ENCODE measurements at places on chromosomes 2 and 18.

- no peak for DNase-seq
These were observed 71.3 kb downstream of the TNFRSF11A start for GRCh38 chr18:62396381-62396780.

GRCh38 chr2:148391324-148391723 lies 253.2 kb upstream of the EPC2 start:
- DNase-seq, result peak; percentile 13

DNA sequence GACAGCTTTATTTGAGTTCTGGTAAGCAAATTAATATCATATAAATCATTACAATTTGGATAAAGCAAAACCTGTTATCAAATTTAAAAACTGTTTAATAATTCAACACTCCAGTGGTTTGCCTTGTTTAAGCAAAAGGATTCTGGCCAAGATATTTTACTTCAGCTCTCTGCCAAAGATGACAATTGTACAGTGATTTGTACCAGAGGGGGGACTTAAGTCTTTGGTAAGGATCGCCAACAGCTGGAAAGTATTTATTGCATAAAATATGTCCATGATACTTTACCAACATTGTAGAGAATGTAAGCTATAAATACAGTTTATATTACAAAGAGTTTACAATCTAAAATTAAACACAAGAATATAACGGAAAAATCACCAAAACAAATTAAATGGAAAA lies 13.8 kb downstream of the PREPL start:
- DNase-seq, result no peak

- peak; percentile 35 for DNase-seq
These were observed 175.3 kb upstream of the TCF4 start for GRCh38 chr18:55763298-55763697.

DNA sequence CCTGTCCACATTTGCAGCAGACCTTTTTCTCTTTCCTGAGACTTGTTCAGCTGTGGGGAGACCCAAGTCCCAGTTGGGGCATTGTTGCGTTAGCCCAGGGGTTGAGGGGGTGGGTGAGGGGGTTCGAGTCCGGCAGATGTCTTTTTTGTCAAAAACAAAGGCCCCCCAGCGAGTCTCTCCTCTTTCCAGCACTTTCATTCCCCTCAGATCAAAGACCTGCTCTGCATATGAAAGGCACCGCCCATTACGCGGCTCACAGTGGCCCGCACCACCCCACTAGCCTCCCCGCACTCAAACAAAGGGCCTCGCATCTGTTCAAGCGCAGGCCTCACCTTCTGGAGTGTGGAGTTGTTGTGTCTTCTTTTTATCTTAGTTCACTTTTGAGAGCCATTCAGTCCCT lies 25.2 kb downstream of the TRABD2A start:
- DNase-seq, result no peak

DNA sequence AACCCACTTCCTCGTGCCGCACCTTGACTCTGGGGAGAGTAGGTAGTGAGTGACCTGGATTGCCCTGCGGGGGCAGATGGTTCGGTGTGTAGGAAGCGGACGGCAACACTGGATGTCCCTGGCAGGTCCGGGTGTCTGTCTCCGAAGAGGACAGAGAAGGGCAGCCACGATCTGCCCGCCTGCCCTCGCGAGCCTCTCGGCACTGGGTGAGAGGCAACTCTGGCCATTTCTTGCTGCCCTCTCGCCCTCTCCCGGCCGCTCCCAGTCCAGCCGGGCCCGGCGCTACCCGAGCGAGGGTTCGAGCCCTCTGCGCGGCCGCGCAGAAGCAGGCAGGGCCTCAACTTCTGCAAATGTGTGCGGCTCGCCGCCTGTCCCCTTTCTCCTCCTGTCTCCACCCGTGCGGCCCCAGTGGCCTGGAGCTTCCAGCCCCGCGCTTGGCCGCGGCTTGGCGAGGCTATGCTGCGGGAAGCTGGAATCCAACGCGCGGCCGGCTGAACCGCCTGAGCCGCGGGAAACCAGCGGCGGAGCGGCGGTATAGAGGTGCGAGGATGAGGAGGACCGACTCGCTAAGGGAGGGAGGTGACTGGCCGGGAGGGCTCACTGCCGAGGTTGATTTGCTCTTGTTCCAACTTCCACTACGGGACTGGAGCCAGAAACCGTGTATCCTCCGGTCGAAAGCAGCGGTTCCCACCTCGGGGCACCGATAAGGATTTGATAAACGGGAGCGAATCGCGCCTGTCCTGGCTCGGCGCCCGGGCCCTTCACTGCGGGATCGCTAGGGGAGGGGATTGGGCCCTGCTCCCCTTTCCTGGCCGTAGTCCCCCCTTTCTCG lies 1.5 kb downstream of the EPAS1 start:
- peak; percentile 79 for DNase-seq

- no peak for DNase-seq
These were observed 103.5 kb downstream of the DNER start for GRCh38 chr2:229610872-229611271.

GRCh38 chr2:201977651-201978050 lies 56.0 kb upstream of the FZD7 start:
- DNase-seq, result no peak

GRCh38 chr2:223765221-223765785 lies 72.1 kb downstream of the AP1S3 start:
- no peak for DNase-seq

DNA sequence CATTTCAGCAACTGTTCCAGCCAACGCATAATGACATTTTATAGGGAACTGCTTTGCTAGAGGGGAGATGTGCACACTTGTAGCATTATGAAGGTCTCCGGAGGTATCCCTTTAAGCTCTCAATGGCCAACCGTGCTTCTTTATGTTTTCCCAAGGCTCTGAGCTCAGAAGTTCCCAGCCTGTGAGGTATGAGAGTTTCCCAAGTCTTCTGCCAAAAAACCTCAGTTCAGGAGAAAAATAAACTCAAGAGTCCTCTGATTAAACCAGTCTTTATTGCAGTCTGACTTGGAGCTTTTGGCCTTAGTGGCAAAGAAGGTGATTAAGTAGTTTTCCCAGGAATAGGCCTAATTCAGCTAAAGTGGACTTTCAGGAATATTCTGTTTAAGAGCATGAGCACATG lies 35.4 kb upstream of the ZNF532 start:
- DNase-seq, result no peak

DNA sequence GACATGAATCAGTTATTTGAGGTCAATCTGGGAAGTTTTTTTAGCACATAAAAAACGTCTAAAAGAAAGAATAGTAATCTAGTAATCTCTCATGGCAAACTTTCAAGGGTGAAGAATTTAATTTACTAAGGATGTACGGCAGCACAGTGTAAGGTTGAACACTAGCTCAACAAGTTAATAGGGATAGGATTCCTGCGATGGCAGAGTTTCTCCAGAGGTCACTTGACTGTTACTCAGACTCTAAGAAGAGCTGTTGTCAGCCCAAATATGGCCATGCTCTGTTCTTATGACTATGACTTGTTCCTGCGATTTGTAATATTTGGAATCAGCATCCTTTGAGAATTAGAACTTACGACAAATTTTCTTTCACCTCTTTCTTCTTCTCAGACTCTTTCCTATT lies 553.3 kb upstream of the TNP1 start:
- no peak for DNase-seq

Measured in AG08396 (cell line).